GM06990 (cell line): ENCODE measurements at places on chromosomes 16 and 17.

DNA sequence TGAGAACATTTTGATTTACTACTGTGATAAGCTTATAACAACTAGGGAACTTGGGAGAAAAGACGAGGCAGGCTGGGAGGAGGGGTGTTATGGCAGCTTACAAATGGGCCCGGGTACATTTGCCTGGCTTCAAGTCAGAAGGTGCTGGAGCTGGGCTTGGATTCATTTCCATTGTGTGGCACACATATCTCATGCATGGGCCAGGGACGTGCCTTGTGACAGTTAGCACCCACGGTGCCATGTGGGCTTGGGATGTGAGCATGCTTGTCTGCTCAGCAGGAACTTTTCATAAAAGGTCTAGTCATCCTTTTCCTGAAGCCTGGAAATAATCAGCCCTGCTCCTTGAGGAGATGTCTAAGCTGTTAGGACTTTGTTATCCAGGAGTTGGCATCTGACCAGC lies 572.2 kb downstream of the CDH13 start:
- DNase-seq: no peak

- DNase-seq: no peak
Observed at GRCh38 chr17:81197409-81197795, 25.4 kb downstream of the CEP131 start.

DNA sequence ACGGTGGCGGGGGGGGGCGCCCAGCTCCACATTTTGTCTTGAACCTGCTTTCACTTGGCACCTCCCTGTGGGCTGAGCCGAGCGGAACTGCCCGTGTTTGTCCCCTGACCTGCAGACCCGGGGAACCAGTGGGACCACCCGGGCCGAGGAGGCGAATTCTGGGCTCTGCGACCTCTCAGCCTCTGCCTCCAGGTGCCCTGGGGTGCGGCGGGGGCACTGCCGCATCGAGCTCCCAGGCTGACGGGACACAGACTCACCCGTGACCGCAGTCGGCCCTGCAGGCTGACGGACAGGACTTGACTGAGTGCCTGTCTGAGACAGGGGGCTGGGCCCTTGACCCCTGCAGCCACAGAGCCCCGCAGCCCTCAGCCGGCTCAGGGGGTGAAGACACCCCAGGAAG lies 11.1 kb upstream of the C1QTNF8 start:
- DNase-seq: no peak

GRCh38 chr17:51045621-51046020 lies 75.0 kb downstream of the SPAG9 start:
- no peak for DNase-seq

DNA sequence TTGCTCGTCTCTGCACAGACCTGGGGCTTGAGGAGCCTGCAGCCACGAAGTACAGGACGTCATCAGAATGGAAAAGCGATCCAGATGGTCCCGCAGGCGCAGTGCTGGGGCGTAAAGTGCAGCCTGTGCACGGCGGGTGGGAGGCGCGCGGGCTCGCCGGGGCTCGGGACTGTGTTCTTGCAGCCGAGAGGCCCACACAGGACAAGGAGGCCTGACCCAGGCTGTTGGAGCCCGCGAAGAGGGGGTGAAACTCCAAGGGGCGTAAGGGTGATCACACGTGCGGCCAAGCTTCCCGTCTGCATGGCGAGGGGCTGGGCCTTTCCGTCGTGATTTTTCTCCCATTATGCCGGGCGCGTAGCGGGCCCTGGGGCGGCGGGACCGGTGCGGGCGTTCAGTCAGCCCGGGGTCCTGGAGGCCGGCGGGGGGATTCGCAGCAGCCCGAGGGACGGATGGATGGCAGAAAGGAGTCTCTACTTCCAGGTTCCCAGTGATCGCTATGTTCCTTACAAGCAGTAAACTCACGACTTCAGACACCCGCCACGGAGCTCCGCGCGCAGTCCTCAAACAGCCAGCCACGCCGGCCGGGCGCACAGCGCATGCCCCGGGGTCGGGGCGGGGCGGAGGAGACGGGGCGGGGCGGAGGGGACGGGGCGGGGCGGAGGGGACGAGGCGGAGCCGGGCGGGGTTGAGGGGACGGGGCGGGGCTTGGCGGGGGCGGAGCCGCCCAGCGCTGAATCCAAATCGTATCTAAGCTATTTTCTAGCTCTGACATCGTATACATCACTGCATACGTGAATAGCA lies 141.0 kb upstream of the KCNJ18 start:
- DNase-seq: peak; percentile 69

GRCh38 chr17:81044764-81045589 lies 10.0 kb downstream of the BAIAP2 start:
- no peak for DNase-seq

GRCh38 chr17:66953630-66954020 lies 10.9 kb upstream of the CACNG4 start:
- DNase-seq: no peak

GRCh38 chr16:86343796-86344585 lies 166.3 kb upstream of the FOXF1 start:
- DNase-seq: no peak

DNA sequence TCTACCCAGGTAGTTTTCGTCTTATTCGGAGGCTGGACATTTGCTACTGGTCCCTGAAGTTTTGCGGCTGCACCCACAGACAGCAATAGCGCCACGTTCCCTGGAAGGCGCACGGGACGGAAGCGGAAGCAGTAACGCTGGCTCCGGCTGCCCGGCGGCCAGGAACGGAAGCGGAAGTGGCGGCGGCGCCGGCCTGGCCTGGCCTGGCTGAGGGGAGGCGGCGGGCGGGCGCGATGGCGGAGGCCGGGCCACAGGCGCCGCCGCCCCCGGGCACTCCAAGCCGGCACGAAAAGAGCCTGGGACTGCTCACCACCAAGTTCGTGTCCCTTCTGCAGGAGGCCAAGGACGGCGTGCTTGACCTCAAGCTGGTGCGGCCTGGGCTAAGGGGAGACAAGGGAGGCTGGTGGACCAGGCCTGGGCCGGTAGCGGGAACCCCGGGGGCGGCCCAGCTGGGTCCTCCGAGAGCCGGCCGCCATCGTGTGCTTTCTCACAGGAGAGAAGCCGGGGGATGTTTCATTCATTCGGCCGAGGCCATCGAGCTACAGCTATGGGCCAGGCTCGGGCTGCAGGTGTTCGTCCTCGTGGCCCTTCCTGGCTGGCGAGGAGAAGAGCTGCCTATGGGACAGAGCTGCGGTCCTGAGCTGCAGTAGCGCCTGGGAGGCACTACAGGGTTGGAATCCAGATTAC lies at the start of gene E2F4:
TSS of gene E2F4 (plus strand) at position 161 of the 687 bp plus-strand sequence. CDS start at position 234, 73 bp downstream.
- peak; percentile 91 for DNase-seq

GRCh38 chr17:17104036-17104435 lies 61.8 kb downstream of the MPRIP start:
- DNase-seq: no peak

- no peak for DNase-seq
Observed at GRCh38 chr17:16935241-16935663, 36.7 kb downstream of the TNFRSF13B start.

- no peak for DNase-seq
Observed at GRCh38 chr17:73151916-73152632, 12.7 kb upstream of the SSTR2 start.

GRCh38 chr16:85390511-85391174 lies 222.5 kb upstream of the GSE1 start:
- no peak for DNase-seq

- peak; percentile 87 for DNase-seq
Observed at GRCh38 chr17:2070241-2071023, 15.5 kb downstream of the HIC1 start.

GRCh38 chr17:83135692-83136091 lies 56.3 kb downstream of the METRNL start:
- DNase-seq: no peak

GRCh38 chr16:85856585-85856984 lies 42.4 kb upstream of the IRF8 start:
- no peak for DNase-seq

DNA sequence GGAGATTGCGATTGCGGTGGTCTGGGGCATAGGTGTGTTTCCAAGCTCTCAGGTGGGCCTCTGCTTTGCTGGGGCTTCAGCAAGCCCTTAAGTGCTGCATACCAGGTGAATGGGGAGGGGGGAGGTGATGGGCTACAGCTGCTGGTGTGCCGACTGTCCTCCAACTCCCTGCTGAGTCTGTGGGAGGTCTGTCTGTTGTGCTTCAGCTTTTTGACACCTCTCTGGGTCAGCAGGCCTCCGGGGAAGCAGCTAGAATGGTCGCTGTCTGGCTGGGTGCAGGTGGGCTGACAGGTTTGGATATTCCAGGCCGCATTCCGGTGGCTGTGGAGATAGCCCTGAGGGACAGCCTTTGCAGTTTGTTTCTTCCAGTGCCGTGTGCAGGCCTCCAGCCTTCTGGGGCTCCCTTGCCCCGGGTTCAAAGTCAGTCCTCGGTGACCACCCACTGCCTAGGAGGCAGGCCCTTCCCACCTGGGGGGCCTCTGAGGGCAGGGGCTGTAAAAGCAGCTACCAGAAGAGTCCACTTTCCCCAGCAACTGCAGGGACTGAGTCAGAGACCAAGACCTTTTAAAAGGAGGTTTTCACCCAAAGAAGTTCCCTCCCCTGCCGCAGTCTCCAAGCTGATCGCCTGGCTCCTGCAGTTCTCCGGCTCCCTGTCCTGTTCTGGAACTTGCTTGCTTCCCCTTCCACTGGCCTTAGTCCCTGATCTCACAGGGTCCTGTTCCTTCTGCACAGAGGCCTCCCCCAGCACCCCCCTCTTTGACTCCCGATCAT lies 2.0 kb upstream of the TTYH2 start:
- DNase-seq: peak; percentile 44

DNA sequence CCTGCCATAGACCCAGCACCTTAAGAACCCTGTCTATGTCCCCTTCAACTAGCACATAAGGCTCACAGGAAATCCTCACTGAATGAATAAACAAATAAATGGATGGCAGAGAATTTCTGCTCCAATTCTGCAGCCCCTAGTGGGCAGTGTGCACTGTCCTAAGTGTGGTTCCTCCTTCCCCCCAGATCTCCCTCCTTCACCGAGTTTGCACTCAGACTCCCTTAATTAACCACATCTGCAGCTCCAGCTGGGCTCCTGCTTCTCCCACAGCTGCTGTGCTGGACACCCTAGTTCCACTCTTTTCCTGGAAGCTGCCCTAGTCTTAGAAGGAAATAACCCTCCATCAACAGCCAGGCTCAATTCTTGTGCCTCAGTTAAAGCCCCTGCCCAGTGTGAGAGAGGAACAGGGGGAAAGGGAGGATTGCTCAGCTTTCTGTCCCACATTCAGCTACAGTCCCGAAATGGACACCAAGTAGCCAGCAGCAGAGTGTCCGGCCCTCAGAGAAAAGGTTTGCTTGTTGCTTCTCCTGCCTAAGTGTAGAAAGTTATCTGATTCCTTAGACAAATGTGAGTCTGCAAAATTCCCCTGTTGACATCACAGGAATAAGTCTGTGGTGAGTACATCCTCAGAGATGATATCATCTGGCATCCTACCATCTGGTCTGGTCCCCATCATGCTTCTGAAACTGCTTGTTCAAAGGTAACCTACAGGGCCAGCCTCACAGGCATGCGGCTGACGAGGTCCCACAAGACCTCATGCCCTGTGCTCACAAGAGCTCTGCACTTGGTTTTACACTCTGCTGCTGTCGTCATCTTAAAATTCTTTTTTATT lies 12.3 kb downstream of the LRRC3C start:
- peak; percentile 63 for DNase-seq

- DNase-seq: no peak
Observed at GRCh38 chr17:78058581-78058980, 70.0 kb downstream of the TMC6 start.

- no peak for DNase-seq
Observed at GRCh38 chr17:41315204-41315794, at the start of gene KRTAP17-1. Gene KRTAP17-1 (minus strand): TSS chr17:41315710. CDS start chr17:41315650, 60 bp downstream.

DNA sequence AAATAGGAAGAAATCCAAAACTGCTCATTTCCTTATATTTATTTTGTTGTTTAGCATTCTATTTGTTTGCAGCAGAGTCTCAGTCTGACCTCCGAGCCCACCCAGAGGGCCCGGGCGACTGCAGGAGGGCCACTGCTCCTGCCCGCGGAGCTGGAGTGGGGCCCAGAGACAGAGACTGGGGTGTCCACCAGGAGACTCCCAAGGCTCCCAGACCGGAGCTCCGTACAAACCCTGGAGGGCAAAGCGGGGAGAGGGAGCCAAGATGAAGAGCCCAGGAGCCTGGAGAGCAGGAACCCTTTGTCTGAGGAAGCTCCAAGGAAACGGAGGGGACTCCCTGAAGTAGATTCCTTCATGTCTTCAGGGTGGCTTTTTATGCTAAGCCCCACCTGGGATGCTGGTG lies 57.9 kb downstream of the AXIN2 start:
- no peak for DNase-seq

- DNase-seq: no peak
Observed at GRCh38 chr17:80924807-80925610, 66.6 kb upstream of the CHMP6 start.

- DNase-seq: no peak
Observed at GRCh38 chr17:29131814-29132682, 48.1 kb downstream of the MYO18A start.

GRCh38 chr16:19817875-19818274 lies 66.8 kb downstream of the GPRC5B start:
- DNase-seq: no peak

- no peak for DNase-seq
Observed at GRCh38 chr17:8069587-8069860, 18.0 kb downstream of the ALOX12B start.

GRCh38 chr17:68832109-68832802 lies 122.9 kb downstream of the ABCA8 start:
- DNase-seq: no peak

- DNase-seq: no peak
Observed at GRCh38 chr16:24046442-24046841, 209.7 kb upstream of the CACNG3 start.

DNA sequence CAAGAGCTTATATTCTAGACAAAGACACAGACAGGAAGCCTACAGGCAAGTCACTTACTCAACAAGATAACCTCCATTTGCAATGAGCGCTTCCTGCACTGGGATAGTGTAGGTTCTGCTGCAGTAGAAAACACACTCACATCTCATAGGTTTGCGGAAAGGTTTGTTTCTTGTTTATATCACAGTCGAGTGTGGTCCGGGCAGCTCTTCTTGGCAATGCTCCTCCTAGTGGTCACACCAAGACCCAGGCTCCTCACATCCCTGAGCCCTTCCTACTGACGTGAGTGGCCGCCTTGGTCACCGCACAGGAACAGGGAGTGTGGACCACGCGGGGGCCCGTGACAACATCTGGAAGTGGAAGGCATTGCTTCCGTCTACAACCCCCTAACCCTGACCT lies 48.0 kb upstream of the RBFOX3 start:
- no peak for DNase-seq

GRCh38 chr17:73465953-73466230 lies 154.1 kb upstream of the CDC42EP4 start:
- DNase-seq: no peak

GRCh38 chr17:34242587-34243363 lies 12.3 kb upstream of the CCL2 start:
- peak; percentile 57 for DNase-seq

GRCh38 chr17:60386147-60387058 lies 5.5 kb downstream of the USP32 start:
- no peak for DNase-seq

- DNase-seq: no peak
Observed at GRCh38 chr16:81333356-81333755, 18.6 kb downstream of the GAN start.

GRCh38 chr16:578870-579405 lies 9.2 kb downstream of the PIGQ start:
- peak; percentile 78 for DNase-seq
